ENCODE measurements at places on chromosomes 7 and 10.

- no peak for DNase-seq
Measured at GRCh38 chr7:121360564-121360963, 31.8 kb downstream of the WNT16 start.

- DNase-seq: no peak
Measured at GRCh38 chr10:79295563-79295962, 51.7 kb upstream of the PPIF start.

DNA sequence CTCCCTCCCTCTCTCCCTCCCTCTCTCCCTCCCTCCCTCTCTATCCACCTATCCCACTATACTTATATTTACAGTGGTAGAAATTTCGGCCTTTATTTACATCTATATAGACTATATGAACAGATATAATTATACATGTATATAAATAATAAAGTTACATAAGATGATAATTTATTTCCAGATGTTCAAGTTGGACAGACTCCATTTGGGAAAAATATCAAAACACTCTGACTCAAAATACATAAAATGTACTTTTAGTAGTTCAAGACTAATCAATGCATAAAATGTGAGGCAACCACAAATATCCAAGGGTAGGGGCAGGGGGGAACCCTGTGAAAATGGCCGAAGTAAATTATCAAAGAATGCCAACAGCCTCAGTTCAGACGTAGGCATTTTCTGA, 203.0 kb downstream of the FANK1 start:
- DNase-seq: no peak

GRCh38 chr7:105161366-105161765, 147.4 kb downstream of the KMT2E start:
- DNase-seq: no peak

DNA sequence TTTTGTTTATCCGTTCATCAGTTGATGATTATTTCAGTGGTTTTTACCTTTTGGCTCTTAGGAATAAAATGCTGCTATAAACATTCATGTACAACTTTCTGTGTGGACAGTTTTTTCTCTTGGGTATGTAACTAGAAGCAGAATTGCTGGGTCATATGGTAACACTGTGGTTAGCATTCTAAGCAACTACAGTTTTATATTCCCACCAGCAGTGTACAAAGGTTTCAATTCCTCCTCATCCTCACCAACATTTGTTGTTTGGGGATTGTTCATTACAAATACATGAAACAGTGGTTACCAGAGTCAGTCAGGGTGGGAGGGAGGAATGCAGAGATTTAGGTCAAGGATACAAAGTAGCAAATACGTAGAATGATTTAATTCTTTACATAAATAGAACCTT, 97.0 kb downstream of the NPSR1 start:
- DNase-seq: no peak

DNA sequence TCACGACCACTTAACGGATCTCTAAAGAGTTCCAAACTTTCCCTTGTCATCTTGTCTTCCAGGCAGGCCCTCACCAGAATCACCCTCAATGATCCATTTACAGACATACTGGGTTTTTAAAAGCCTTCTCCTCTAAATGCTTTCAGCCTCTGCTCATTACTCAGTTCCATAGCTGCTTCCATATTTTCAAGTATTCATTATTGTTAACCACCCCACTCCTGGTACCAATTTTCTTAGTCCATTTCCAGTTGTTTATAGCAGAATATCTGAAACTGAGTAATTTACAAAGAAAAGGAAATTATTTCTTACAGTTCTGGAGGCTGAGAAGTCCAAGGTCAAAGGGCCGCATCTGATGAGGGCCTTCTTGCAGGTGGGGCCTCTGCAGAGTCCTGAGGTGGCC, 56.5 kb upstream of the NKX6-2 start:
- DNase-seq: no peak

DNA sequence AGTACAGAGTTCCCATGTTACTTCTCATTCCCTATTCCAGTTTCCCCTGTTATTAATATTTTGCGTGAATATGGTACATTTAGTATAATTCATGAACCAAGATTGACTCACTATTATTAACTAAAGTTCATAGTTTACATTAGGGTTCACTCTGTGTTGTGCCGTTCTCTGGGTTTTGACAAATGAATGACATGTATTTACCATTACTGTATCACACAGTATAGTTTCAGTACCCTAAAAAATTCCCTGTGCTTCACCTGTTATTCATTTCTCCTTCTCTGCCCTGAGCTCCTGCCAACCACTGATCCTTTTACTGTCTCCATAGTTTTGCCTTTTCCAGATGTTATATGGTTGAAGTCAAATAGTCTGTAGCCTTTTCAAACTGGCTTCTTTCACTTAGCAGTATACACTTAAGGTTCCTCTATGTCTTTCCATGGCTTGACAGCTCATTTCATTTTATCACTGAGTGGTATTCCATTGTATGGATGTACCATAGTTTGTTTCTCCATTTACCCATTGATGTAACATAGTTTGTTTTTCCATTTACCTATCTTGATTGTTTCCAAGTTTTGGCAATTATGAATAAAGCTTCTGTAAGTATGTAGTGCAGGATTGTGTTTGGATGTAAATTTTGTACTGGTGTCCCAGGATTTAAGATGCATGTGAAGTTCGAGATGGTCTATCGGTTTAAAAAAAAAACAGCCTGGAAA, 58.8 kb downstream of the CDK14 start:
- DNase-seq: no peak

DNA sequence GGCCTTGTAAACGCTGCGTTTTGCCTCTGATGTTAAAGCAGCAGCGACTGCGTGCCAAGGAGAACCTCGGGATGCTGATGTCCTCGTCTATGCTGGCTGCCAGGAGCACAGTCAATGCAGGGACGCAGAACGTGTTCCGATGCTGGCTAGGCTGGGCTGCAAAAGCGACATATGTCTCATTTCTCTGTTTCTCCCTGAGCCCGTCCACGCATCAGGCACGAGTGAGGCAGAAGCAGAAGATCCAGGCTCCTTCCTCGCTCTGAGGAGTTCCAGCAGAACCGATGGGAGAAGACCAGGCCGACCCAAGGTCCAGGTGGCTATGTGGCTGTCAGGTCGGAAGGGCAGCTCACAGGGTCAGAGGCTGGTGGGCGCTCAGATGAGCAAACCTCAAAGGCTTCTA, 3.7 kb upstream of the FOXL3 start:
- no peak for DNase-seq

GRCh38 chr7:1693419-1693990, 23.4 kb downstream of the ELFN1 start:
- peak; percentile 65 for DNase-seq

- no peak for DNase-seq
Measured at GRCh38 chr10:112706577-112706976, 243.5 kb upstream of the TCF7L2 start.

- DNase-seq: peak; percentile 46
Measured at GRCh38 chr10:88934900-88935672, 17.5 kb downstream of the ACTA2 start.

GRCh38 chr10:62460393-62460792, 86.2 kb downstream of the ZNF365 start:
- no peak for DNase-seq

DNA sequence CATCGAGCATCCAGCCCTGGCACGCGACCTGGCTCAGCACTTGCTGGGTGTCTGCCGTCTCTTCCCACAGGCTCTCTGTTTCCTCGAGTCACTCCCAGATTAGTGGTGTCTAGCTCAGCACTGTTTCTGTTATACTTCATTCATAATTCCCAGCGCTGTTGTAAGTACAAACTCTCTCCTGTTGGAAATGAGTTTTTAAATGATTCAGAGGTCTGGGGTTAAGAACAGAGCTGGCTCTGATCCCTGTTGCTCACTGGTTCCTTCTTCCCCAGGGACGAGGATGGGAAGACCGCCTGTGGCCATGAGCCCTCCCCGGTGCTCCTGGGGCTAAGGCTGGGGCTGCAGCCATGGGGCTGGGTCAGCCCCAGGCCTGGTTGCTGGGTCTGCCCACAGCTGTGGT, 17.3 kb upstream of the C10orf95 start:
- no peak for DNase-seq

- no peak for DNase-seq
Measured at GRCh38 chr10:110967645-110968044, 48.2 kb downstream of the SHOC2 start.

DNA sequence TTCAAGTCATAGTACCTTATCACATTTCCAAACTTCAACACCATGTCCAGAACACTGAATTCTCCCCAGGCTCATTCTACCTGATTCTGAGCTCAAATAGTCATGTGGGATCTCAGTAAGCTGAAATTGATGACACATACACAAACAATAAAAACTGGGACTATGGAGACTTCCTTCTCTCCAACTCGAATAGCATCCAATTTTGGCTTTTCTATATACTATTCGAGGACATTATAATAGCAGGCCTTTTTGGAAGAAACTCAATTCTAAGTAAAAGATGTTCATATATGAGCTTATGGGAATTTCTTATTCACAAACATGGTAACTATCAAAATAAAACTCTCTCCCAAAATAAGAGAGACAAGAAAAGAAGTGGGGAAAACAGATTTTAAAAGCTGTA, 551 bp upstream of the TAS2R40 start:
- DNase-seq: no peak

DNA sequence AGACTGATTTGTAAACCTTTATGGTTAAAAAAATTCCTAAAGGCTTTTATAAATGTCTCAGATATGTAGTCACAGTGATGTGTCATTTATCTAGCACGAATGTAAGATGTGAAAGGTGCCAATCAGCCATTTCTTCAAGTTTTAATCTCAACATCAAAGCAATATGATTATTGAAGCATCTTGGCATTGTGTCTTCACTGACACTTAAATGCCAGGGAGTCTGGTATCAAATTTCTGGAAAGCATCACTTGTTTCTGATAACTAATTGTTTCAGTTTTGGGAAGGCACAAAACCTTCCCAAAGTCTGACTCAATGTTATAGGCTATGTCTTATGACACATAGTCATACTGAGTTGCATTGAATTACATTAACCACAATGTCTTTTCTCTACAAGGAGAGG, 492.0 kb upstream of the CNTNAP2 start:
- no peak for DNase-seq

GRCh38 chr10:100482834-100483185, 20.0 kb downstream of the WNT8B start:
- DNase-seq: no peak

- no peak for DNase-seq
Measured at GRCh38 chr7:71826141-71826540, 586.0 kb downstream of the CALN1 start.

- no peak for DNase-seq
Measured at GRCh38 chr7:150734254-150734653, 3.0 kb upstream of the GIMAP5 start.

DNA sequence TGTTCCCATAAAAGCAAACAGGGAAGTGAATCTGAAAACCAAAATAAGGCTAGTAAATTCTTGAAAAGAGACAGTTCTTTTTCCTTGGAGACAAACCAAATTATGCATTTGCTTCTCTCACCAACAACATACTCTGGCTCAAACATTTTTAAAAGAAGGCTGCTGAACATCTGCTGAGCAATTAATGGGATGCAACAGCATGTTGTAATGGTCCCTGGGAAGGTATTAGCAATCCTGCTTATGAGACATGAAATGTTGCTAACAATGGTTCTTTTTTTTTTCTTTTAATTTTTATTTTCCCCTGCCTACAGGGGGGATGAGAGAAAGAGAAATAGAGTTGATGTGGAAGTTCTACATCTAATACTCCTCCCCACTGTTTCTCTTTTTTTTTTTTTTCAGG, 572.1 kb downstream of the SORCS1 start:
- DNase-seq: no peak

GRCh38 chr7:20114468-20114867, 102.7 kb downstream of the MACC1 start:
- no peak for DNase-seq

GRCh38 chr7:7577888-7578287, 11.2 kb downstream of the MIOS start:
- DNase-seq: no peak

GRCh38 chr10:124539935-124540641, 78.5 kb downstream of the LHPP start:
- DNase-seq: no peak

Data from NCI-H526 (cell line).